Activated CD8-positive, alpha-beta memory T cell treated with anti-CD3 and anti-CD28 coated beads for 1 hour (primary cell): ENCODE measurements at places on chromosomes 7 and 10.
A peak's percentile ranks its signal among the peaks of the same experiment; 100 is the strongest.

- no peak for DNase-seq
Observed at GRCh38 chr7:42596737-42597136, 315.1 kb downstream of the C7orf25 start.

DNA sequence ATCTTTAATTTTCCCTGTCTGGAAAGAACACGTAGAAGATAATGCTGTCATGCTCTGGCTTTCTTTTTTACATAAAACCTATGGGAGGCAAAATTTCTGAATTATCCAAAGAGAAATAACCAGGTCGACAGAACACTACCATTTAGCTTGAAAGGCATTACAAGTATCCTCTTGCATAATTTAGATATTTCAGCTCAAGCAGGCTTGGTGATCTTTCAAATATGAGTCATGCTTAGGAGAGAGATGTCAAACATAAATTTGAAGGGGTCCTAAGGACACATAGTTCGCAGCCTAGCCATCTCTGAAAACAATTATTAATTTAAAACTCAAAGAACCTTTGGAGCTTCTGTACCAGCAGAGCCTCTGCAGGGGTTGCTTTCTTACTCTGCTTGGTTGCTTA is 100.9 kb downstream of the FAS start:
- no peak for DNase-seq

DNA sequence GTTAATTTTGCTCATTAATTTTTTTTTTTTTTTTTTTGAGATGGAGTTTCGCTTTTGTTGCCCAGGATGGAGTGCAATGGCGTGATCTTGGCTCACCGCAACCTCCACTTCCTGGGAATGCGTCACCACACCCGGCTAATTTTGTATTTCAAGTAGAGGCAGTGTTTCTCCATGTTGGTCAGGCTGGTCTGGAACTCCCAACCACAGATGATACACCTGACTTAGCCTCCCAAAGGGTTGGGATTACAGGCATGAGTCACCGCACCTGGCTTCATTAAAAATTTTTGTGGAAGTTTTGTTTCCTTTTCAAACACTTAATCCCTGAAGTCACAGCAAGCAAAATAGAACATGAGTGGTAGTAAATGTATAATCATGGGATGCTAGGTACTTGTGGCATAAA is 857.2 kb upstream of the PHF14 start:
- DNase-seq: no peak

DNA sequence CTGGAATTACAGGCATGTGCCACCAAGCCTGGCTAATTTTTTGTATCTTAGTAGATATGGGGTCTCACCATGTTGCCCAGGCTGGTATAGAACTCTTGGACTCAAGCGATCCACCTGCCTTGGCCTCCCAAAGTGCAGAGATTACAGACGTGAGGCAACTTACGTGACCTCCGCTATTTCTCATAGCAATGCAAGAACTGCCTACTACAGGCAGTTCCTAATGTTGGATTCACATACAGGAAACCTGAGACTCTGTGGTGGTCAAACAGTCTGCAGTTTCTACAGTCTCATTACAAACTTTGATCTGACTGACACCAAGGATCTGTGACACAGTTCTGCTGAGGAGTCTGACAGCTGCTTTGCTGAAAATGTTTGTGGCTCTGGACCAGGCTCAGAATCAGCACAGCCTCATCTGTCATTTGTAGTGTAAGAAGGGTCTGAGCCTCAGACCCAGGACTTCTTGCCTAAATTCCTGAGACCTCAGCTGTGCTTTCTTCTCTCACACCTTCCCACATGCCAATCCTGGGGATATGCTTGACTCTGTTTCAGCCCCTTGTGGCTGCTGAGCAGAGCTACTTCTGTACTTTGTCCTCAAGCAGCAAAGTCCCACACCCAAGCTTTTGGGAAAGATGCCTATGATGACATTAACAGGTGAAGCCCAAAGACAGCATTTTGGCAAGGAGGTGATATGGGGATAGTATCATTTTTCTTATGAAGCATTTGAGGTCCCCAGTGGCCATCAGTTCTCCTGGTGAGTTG is 48.0 kb upstream of the CYP2C9 start:
- DNase-seq: no peak

GRCh38 chr10:88537322-88537721 is 45.8 kb downstream of the RNLS start:
- DNase-seq: no peak

DNA sequence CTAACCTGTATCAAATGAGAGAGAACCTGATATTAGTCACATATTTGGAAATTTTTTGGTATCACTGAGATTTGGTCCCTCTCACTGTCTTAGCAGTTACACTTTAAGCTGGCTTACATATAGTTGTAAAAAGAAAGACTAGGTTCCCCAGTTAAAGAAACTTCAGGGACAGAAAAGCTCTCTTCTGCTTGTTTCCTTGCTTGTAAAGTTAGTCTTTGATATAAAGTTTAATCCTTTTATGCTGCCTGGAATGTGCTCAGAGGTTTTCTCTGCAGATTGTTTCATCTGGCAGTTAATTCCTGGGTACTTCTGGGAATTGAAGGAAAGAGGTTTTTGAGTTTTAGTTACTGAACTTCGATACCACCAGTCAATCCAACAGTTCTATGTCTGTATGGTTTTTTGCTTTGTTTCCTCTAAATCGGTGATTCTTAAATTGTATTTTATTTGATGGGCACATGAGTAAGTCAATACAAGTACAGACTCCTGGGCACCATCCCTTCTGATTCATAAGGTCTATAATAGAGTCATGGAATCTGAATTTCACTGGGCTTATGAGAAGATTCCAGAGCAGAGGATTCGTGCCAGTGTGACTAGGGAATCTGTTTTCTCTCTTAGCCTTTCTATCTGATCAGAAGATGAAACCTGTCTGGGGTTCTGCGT is 1080.9 kb upstream of the C7orf33 start:
- DNase-seq: no peak

- no peak for DNase-seq
Observed at GRCh38 chr7:57404343-57404966, 45.5 kb upstream of the ZNF716 start.

DNA sequence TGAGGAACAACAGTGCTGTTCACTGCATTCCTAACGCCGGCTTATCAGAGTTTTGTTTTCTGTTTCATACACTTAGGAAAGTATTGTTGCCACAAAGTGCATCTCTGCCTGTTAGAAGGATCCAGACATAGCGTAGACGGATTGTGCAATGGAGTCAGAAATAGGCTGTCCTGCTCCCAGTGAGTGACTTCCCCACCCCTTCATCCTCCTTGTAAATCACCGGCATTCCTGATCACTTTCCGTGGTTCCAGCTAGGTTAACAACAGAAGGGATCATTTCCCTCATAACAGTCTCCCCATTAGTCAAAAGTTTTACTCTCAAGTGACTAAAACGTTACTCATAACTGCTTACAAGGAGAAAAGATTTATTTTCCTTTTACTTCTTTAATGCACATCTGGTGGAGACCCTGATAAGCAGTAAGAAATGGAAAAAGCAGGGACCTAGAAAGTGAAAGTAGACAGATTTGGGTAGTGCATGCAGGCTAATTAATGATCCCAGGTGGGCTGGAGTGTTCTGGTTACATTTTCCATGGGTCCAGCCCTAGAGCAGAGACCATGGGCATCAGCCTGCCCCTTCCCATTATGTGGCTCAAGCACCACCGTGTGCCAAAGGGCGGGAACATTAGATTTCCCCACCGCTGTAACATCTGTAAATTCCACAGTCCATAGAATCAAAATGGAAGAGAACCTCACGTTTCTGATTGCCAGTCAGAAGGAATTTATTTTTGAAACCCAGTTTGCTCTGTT is 395.1 kb upstream of the GALNT17 start:
- no peak for DNase-seq

GRCh38 chr7:13841284-13841683 is 148.2 kb downstream of the ETV1 start:
- DNase-seq: no peak

GRCh38 chr7:47771990-47772360 is 176.3 kb downstream of the PKD1L1 start:
- DNase-seq: no peak

GRCh38 chr7:159143780-159144757 is 598 bp downstream of the VIPR2 start:
- no peak for DNase-seq

GRCh38 chr7:158685693-158686092 is 18.9 kb downstream of the NCAPG2 start:
- no peak for DNase-seq

GRCh38 chr7:156732091-156732625 is 91.6 kb downstream of the RNF32 start:
- DNase-seq: no peak

DNA sequence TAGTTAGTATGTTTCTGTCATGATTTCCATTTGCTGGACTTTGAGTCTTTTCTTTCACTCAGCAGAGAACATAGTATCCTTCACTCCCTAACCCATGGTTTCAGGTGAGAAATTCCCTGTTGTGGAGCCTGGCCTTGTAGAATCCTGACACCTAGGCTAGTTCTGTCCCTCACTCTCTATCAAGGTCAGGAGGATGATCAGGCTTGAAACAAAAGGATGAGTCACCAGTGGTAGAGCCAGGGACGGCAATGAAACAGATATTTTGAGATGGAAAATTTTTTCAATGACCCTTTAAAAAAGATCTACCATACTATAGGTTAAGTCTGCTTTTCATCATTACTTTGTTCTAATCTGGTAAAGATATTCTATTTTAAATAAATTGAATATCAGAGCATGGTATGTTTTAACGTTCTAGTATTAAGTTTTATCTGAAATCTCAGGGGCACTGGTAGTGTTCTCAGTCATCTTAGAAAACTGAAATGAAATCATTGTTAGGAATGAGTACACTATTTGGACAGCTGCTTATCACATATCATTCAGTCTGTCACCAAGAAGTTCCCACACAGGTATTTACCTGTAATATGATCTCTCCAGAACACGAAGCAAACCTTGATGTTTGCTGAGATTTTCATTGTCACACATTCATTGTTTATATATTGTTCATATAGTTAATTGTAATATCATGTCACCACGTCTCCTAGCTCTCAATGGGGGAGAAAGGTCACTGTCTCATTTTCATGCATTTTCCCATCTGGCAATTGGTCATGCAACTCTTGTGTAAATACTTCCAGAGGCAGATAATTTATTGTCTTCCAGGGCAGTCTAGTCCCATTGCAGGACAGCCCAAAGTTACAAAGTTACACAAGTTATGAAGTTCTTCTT is 299.9 kb upstream of the LRRTM3 start:
- DNase-seq: no peak

GRCh38 chr7:235576-236395 is 43.4 kb downstream of the FAM20C start:
- no peak for DNase-seq

- DNase-seq: no peak
Observed at GRCh38 chr10:105328503-105329133, 687.5 kb downstream of the SORCS3 start.

GRCh38 chr7:157819455-157819807 is 482.6 kb downstream of the DNAJB6 start:
- no peak for DNase-seq

DNA sequence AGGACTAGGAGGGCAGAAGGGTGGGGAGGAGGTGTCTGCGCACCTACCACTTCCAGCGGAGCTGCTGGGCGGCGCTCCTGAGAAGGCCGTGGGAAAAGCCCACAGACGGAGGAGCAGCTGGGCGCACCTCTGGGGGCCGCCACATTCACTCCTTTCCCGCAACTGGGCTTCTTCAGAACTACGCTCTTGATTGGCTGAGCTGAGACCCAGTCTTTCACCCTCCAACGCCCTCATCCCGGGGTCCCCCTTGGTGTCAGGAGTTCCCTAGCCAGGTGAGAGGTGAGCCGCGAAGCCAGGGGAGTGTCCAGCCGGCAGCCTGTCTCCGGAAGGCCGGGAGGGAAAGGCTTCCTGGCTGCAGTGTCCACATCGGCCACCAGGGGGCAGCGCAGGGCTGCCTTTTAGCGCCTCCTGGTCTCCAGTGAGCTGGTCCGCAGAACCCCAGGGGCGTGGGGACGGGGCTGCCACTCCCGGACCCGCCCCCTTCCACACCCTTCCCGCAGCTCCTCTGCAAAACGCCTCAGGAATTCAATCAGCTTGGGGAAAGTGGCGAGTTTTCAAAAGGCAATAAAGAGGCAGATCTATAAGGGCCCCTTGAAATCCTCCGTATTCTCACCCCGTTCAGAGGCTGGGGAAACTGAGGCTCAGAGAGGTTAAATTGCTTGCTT is 98.8 kb downstream of the CHST15 start:
- DNase-seq: peak; percentile 46

DNA sequence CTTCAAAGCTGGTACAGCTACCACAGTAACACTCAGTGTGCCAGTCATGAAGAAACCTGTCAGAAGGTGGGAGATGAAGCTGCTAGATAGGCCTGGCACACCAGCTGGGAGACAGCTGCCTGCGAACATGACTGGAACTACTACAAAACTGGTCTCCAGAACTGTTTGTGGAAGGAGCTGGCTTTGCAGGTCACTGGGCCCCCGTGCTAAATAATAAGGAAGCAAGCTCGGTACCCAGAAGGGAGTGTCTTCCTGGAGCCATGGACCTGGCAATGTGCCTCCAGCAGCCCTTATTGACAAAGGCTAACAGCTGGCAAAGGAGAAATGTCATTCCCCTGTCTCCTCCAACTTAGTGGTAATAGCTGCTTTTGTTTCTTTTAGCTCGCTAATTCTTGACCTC is 1217.6 kb upstream of the LRRN3 start:
- DNase-seq: no peak

DNA sequence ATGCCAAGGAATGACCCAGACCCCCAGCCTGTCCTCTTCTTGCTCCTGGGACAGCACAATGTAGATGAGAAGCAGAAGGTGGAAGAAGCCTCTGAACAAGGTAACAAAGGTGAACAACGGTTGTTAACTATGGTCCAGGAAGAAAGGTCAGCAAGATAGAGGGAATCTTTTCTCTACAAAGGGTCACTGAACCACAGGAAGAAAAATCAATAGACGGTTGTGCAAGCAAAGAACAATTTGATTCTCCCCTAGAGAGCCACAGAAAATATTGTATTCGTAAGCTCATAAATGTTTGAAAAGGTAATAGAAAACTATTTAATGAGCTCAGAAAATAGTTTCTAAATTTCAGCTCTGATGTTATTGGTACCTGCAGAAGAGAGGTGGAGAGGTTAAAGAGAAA is 111.3 kb downstream of the ST8SIA6 start:
- no peak for DNase-seq

- no peak for DNase-seq
Observed at GRCh38 chr7:142139597-142140400, 28.3 kb downstream of the MGAM2 start.

- DNase-seq: no peak
Observed at GRCh38 chr10:108180878-108181277, 1016.4 kb upstream of the SORCS1 start.
